Esophagus squamous epithelium (tissue), 5 donors: ENCODE measurements at places on chromosomes 5 and 9.

DNA sequence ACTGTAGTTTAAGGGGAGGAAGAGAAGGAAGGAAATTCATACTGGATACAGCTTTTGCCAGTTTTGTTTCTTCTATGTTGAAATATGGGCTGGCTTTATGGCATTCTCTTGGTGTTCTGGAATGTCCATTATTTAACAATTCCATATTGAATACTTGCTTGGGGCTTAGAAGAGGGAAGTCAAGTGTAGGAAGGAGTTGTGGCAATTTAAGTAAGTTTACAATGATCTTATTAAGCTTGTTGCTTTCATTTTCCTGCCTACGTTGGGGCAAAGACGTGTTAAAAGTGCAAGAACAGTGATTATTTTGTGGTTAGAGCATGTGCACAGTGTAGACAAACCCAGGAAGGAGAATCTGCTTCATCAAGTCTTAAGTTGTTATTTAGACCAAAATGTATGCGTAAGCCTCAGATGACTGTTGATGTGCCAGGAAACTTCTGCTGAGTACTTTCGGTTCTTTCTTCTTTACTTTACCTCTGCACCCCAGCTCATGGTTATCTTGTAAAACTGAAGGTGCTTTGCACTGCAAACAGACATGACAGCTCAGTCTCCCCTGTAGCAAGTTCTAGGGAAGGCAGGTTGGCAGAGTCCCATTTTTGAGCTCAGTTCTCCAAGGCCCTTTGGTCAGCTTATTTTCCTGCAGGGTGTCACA, 75.8 kb downstream of the F2RL2 start:
- DNase-seq = no peak

- no peak for DNase-seq
Measured at GRCh38 chr9:31597977-31598376, 786.5 kb upstream of the ACO1 start.

GRCh38 chr9:129932303-129933151, 97.3 kb downstream of the USP20 start:
- no peak for DNase-seq

GRCh38 chr5:82142928-82143577, 135.1 kb downstream of the RPS23 start:
- DNase-seq = no peak

- DNase-seq = no peak
Measured at GRCh38 chr5:148391422-148391821, 7.7 kb downstream of the FBXO38 start.

DNA sequence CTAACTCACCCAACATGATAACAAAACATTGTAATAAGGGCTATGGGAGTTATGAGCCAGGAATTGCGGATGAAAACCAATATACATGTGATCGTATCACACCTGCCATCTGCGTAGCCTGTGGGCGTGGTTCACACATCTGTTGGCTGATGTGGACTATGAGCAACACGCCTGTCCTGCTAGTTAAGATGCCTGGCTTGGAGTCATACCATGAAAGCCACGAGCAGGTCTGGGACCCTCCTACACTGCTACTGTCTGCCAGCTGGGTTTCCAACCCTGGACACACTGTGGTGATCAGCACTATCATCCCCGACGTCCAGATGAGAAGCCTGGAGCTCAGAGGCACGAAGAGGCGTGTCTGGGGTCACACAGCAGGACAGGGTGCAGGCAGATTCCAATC, 40.2 kb downstream of the STK10 start:
- DNase-seq = no peak

DNA sequence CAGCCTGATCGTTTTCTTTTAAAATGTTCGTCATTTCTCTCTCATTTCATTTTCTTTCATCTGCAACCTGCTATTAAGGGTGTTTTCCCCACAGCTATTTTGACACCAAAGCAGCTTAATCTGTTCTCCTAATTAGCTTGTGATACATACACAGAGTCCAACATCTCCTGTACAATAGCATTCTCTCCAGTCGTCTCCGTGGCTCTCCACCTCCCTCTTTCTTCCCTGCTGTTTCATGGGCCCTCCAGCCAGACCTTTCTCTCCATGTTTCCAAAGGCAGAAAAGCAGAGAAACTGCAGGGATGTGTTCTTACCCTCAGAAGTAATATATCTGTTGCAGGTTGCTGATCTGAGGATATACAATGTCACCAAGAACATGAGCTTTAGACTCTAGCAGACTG, 88.8 kb upstream of the SPOCK1 start:
- no peak for DNase-seq

GRCh38 chr9:8901146-8901545, 1101.6 kb upstream of the DMAC1 start:
- no peak for DNase-seq

GRCh38 chr5:76257897-76258296, 145.2 kb upstream of the IQGAP2 start:
- DNase-seq = no peak

DNA sequence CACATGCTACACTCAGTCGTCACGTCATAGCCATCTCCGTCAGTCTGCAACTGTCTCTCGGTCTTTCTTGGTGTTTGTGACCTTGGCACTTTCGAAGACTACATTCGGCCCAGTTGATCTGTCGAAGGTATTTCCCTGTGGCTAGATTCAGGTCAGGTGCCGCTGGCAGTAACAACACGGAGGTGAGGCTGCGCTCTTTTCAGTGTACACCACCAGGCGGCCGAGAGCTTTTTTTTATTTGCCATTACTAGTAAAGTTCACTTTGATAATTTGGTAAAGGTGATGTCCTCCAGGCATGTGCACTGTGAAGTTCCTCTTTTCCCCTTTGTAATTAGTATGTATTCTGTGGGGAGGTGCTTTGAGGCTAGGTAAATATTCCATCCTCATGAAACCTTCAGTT, 49.7 kb downstream of the RNF130 start:
- DNase-seq = no peak

- DNase-seq = no peak
Measured at GRCh38 chr5:96654209-96654608, 8.0 kb upstream of the CAST start.

GRCh38 chr9:105296445-105296844, 52.0 kb downstream of the SLC44A1 start:
- no peak for DNase-seq

GRCh38 chr5:110968246-110969005, 103.1 kb upstream of the TSLP start:
- no peak for DNase-seq

DNA sequence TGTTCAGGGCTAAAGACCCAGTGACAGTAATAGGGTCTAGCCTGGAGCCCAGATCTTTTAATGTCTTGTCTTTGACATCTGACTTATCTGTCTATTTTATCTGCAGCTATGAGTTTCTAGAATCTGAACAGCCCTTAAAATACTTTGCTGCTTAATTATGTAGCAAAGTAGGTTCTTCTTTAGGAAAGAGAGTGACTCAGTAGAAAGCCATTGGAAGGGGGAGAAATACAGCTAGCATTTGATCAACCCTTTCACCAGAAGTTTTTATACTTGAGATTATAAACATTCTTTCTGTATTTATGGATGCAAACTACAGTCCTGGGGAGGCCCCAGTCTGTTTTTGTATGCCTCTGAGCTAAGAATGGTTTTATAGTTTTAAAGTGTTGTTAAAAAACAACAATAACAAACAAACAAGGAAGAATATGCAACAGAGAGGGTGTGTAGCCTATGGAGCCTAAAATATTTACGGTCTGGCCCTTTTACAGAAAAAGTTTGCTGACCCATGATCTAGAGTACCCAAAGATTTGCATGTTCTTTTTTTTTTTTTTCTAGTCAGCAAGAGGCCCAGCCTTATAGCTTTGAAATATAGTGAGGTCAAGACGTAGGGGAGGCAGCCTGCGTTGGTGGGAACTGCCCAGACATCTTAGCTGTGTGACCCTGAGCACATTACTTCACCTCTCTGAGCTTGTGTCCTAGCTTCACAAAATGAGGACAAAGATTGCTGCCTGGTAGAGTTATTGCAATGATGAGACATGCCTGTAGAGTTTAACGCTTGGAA, 9.7 kb downstream of the GSN start:
- no peak for DNase-seq

DNA sequence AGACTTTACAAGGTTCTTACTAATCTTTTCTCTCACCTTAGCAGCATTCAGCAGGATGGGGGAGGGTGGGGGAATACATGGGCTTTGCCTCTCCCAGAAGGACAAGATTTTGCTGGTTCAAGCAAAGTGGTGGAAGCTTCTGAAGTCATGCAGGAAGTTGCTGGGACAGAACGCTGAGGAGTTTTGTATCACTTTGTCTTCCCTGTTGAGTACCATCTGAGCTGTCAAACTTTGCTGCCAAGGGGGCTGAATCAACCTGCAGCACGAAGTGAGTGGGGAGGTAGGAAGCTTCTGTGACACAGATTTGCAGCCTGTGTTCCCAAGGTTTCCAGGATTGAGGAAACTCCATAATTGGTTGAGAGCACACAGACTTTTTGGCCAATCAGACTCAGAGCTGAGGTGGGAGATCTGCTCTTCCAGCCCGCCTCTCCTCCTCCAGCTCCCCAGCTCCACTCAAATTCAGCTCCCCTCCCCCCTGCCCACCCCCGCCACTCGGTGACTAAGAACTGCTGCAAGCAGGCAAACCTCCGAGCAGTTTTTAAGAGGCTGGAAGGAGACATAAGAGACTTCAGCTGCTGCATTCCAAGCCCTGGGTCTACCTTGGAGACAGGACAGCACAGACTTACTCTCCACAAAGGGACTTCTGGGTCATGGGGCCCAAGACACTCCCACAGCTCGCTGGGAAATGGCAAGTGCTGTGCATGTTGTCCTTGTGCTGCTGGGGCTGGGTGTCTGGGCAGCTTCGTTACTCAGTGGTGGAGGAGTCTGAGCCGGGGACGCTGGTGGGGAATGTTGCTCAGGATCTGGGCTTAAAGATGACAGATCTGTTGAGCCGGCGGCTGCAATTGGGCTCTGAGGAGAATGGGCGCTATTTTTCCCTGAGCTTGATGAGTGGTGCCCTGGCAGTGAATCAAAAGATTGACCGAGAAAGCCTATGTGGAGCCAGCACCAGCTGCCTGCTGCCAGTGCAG, at the start of gene PCDHGC5:
TSS of gene PCDHGC5 (plus strand) at position 491 of the 971 bp plus-strand sequence. CDS start at position 651, 160 bp downstream.
- no peak for DNase-seq

- no peak for DNase-seq
Measured at GRCh38 chr9:20225826-20226225, 396.5 kb downstream of the MLLT3 start.

DNA sequence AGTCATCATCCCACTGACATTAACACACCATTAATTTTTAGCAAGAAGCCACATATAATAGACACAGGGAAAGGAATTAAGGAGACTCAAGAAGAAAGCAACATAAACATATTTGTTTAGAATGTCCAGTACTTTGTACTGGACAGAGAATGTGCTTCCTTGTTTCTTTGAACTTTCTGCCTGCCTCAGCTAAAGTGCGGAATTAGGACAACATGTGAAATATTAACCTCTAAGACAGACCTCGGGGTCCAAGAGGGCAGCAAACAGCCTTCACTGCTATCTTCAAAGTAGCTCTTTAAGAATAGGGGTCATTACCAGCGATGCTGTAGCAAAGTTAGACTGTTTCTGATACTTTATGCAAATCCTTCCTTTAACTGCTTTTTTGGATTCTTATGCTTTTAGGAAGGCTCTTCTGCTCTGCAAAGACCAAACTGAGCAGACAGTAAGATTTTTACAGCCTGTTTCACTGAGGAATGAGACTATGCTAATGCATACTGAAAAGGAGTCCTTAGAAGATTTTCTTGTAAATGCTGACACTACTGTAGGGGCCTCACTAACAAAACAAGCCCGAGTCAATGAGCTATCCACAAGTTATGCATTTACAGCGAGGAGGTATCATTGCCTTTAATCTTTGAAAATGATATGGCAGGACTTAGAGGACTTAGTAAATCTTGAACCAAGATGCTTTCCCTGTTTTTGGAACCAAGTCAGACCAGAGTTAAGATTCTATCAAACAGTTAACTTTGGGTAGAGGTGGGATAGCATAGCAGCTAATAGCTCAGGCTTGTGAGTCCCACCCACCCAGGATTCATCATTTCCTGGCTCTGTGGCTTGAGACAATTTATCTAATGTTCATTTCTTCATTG, 23.8 kb downstream of the DAB2 start:
- DNase-seq = no peak

DNA sequence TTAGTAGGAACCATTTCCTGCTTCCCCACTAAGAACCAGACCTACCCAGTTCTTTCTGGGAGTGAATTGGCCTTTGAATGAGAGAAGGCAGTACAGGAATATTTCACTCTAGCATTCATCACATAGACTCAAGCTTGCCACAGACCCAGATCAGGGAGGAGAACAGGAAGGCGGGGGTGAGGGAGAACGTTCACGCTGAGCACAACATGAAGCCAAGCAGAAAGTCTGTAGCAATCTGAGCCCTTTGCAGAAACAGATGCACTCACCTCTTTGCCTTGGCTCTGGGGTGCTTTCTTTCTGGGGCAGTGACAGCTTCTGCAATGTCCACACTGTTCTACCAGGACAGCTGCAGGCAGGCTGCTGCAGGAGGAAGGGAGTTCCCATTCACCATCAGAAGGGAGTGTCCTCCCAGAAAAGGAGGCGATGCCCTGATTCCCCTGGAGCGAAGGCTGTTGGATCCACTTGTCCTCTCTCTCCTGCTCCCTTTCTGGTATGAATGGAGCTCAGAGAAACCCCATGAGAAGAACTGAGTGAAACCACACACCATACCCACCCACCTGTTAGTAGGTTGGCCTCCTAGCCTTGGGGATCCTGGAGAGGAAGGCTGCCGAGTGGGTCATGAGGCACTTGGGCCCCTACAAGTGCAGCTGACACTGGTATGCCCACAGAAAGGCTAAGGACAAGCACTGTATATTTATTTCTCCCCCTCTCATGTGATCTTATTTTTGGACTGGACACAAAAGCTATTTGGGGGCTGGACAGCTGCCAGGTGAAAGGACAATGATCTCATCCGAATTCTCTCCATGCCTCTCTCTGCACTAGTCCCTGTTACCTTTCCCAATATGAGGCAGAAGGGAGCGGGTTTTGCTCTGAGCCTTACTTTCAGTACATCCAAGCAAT, 11.7 kb upstream of the FGF1 start:
- no peak for DNase-seq

GRCh38 chr9:104766025-104766424, 2.1 kb downstream of the NIPSNAP3B start:
- DNase-seq = no peak

- DNase-seq = no peak
Measured at GRCh38 chr5:10030219-10030831, 219.4 kb downstream of the ATPSCKMT start.

- no peak for DNase-seq
Measured at GRCh38 chr9:7287065-7287464, 512.5 kb downstream of the DMAC1 start.

DNA sequence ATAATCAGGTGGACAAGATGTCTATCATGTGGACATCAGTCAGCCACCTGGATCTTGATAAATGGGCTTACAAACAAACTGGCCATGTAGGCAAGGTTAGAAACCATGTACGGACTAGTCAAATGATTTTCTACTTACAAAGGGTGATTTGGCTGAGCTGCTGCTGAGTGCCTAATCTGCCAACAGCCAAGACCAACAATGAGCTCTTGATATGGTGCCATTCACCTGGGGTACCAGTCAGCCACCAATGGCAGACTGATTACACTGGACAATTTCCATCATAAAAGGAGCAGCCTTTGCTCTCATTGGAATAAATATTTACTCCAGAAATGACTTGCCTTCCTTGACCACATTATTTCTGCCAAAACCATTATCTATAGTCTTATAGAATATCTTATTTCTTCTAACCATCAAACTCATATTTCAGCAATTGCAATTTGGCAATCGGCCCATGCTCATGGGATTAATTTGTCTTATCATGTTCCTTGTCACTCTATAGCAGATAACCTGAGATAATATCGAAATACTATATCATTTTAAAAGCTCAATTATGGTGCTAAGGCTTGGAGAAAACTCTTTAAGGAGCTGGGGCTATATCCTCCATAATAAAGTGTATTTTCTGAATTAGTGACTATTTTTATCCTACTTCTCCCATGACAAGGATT, 135.1 kb downstream of the SLC25A46 start:
- no peak for DNase-seq

- DNase-seq = no peak
Measured at GRCh38 chr5:332843-333242, 11.3 kb downstream of the AHRR start.
